ENCODE measurements at places on chromosomes 5 and 9. TPM values are rescaled to one million over a fixed set of nuclear protein-coding genes. Genes with fewer than 3 reads are reported as not detected.

GRCh38 chr5:37777432-37778130 is 62.3 kb downstream of the GDNF start:
- peak; percentile 34 for DNase-seq

The MYOT gene
- 5.4 TPM for total RNA-seq

The SGTB gene
- total RNA-seq = 7.3 TPM

The THBS4 gene
- 38.2 TPM for total RNA-seq

DNA sequence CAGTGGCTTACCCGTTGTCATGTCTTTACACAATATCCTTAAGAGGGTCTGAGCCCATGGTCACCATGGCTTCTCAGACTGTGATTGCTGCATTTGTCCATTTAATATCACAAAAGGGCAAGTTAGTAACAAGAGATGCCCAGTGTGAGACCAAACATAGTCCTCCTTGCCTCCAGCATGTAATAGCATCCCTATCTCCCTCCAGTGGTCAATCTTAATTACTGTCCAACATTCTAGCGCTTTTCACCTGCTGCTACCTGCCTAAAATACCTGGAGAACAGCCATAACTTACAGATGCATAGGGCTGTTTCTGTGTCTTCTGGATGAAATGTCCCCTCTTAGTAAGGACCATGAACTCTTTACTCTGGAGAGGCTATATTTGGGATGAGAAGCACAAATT is 267.2 kb upstream of the DAB2 start:
- DNase-seq = no peak

DNA sequence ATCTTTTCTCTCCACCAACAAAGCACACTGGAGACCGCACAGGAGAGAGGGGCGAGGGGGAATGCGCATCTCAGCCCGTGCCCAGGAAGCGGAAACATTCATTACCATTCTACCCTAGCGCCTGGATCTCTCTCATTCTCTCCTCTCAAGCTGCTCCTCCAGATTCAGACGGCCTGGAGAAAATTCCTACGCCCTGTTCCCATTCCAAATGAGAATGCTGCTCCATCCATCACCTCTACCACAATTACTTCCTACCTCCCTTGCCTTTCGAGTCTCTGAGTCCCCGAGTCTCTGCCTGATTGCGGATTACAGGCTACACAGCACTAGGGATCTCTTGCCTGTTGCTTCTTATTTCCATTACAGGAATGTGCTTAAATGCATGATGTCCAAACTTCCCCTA is 6.7 kb downstream of the DDX31 start:
- no peak for DNase-seq

The CATSPER3 gene
- total RNA-seq = not detected

The BARHL1 gene
- total RNA-seq = not detected

DNA sequence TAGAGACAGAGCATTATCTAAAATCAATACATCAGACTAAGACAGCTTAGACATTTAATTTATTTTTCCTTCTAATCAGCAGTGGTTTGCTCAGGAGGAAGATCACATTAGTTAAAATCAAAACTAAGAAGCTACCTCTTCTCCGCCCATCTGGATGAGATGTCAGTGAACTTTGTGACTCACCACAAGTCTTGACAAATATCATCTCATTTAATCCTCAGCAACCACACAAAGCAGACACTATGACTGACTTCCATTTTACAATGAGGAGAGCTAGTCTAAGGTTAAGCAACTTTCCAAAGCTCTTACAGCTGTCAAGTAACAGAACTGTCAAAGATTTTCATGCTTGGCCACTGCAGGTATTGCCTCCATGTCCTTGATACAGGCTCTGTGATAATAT is 289.5 kb downstream of the DEPDC1B start:
- DNase-seq = no peak

DNA sequence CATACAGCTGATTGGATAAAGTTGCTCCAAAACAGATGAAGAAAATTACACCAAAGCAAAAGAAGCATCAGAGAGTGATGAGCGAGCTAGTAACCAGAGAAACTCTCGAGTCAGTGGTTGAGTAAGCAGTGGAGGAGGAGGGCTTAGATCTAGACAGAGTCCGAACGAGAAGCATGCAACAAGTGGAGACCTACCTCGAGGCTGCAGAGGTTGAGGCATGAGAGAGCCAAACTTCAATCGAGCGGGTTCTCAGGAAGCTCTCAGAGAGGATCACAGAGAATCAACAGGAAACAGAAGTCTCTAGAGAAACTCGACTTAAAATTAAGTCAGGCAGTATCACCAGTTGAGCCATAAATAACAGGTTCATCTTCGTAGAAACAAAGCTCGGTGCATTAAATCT is 6.1 kb downstream of the RUSC2 start:
- no peak for DNase-seq

DNA sequence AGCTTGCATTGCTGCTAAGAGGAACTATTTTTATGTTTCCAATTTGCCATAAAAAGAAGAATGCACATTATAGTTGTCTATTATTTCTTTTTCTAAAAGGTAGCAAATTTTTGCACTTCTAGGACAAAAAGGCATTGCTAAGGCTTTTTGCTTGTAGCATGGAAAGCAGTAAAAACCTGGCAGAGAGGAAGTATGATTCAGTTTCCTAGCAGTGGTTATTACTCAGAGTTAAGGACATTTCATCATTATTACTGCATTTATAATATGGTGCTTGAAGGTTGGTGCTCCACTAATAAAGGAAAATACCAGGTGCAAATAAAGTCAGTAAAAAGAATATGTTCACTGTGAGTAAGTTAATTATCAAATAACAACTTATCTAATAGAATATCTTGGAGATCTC is 179.8 kb upstream of the PLPPR1 start:
- DNase-seq = no peak

DNA sequence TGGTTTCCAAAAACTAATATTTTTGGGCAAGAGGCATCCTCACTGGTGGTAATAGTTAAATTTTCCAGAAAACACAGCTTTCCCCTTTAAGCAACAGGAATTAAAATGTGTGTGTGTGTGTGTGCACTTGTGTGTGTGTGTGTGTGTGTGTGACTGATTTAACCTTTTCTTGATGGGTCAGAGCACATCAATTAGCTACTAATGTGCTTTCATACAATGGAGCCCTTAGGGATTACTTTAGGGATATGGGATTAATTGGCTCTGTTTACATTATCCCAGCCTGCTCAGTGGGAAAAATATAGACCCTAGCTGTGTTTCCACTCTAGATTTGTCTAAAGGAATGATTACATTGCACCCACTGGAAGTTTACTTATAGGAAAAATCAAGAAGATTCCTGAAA is 6.5 kb downstream of the PLCXD3 start:
- DNase-seq = no peak

The PTPRD gene
- 3.5 TPM for total RNA-seq

DNA sequence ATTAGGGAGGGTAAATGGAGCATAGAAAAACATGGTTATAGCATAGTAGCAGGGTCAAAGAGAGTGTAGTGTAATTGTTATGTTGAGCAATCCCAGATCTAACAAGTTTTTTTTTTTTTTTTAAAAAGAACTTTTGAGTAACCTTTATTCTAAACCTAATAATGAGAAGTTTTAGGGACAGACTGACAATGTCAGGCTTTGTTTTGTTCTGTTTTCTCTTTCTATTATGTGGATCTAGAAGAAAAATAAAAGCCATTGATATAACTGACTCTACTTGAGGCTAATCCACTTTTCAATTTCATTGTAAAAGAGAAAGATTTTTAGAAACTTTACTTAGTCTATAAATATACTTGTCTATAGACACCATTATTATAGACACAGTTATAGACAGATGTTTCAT is 200.0 kb downstream of the FAM170A start:
- no peak for DNase-seq

DNA sequence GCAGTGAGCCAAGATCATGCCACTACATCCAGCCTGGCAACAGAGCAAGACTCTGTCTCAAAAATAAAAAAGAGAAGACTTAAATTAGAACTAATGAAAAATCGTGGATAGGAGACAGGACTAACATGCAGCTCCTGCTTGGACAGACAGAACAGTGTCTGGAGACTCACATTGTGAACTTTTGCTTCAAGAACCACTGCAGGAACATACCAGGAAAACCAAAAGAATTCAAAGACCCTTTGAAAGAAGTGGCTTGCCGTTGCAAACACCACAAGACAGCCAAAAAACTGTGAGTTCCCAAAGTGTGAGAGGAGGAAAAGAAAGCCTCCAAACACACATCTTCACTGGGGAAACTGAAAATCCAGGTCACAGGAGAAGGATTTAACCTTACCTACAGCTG is 48.8 kb upstream of the SNAPC3 start:
- DNase-seq = no peak

The LHX3 gene
- total RNA-seq = not detected

DNA sequence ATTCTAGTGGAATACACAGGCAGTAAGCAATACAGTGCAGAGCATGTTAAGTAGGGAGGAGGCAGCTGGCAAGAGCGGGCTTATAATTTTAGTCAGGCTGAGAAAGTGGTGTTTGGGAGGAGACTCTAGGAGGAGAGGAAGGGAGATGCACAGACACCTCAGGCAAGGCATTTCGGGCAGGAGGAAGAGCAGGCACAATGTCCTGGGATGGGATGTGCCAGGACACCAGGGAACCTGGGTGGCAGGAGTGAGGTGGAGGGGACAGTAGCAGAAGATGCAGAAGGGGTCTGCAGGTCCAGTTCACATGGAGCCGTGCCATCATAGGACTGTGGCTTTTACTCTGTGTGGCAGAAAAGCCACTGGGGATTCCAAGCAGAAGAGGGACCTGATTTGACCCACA is 143.7 kb upstream of the FSTL4 start:
- DNase-seq = no peak

DNA sequence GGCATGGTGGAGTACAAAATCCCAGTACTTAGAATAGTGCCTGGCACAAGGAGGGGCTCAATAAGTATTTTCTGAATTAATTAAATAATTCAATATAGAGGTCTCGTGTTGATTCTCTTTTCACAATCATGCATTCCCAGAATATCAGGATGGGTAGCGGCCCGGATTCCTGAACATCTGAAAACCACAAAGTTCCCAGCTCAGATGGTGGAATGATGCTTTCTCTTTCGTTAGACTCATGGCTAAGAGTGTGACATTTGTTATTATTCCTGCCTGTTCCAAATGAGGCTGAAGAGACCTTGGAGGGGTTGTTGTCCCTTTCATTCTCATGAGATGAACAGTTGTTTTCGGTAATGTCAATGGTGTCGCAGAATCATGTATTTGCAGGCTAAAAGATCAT is 95.4 kb upstream of the LIFR start:
- DNase-seq = no peak

The ERMP1 gene
- total RNA-seq = 28.6 TPM

DNA sequence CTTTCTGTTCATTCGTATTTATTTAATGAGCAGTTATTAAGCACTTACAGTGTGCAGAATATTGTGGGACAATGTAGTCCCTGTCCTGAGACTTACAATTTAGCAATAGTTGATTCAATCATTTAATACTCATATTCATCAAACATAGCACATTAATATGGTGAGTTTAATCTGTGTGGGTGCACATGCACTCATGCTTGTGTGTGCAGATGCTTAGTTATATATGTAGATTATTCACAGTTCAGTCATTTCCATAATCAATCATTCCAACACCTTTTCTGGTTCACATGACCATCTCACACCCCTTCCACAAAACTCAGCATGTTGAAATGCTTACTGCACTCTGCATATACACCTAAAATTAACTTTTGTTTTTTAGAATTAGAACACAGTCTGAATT is 321.6 kb upstream of the RFX3 start:
- DNase-seq = no peak

DNA sequence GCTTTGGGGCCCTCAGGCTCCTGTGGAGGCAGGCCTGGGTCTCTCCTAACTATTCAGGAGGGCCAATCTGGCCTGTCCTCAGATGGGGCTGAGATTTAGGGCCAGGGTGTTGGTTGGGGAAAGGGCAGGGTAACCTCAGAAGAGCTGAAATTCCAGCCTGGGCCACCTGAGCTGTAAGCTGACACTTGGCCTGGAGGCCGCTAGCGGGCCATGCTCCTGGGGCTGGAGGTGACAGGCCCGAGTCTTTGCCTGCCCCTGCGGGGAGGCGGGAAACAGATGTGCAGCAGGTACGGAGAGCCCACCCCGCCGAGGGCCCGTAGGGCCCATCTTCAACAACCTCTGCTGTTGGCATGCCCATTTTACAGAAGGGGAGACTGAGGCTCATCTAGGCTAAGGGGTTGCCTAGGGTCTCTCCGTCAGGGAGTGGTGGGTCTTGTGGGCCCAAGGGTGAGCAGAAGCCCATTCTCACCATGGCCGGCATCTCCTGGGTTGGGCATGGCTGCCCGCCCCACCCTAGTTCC is 69.5 kb downstream of the RXRA start:
- no peak for DNase-seq

The GDF9 gene
- not detected for total RNA-seq

DNA sequence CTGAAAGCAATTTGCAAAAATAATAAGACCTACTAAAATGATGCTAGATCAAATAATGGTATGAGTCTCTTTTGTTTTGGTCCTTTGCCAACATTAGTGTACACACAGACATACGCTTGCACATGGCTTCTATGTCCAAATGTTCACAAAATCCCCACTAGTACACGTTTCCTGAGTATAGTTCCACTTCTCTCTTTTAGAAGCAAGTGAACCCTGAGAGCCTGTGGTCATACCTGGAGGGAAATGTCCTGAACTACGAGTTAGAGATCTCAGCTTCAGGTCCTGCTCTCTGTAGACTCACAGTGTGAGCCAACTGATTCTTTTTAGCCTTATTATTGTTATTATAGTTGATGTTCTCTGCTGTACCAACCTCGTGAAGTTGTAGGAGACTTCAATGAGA is 47.3 kb upstream of the ACTBL2 start:
- DNase-seq = no peak

DNA sequence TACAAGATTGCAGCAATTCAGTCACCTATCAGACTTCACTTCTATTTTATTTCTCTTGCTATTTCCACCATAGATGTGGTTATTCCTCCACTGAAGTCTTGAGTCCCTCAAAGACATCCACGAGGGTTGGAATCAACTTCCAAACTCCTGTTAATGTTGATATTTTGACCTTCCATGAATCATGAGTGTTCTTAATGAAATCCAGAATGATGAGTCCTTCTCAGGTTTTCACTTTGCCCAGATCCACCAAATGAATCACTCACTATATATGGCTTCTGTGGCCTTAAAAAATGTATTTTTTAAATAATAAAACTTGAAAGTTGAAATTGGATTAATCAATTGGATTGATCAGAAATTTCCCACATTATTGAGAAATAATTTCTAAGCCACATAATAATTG is 1821.0 kb downstream of the EFNA5 start:
- no peak for DNase-seq

GRCh38 chr5:151359391-151359790 is 12.0 kb upstream of the SLC36A2 start:
- DNase-seq = no peak

GRCh38 chr9:7451062-7451461 is 348.5 kb downstream of the DMAC1 start:
- no peak for DNase-seq

The SPIN1 gene
- 50.7 TPM for total RNA-seq

GRCh38 chr5:38009749-38010358 is 170.0 kb upstream of the GDNF start:
- DNase-seq = no peak

The STPG3 gene
- not detected for total RNA-seq
